ENCODE measurements at places on chromosomes 11 and 22.
A peak's percentile ranks its signal among the peaks of the same experiment; 100 is the strongest.

GRCh38 chr22:50318698-50319411 lies 8.0 kb downstream of the DENND6B start:
- DNase-seq, result no peak

GRCh38 chr11:61627850-61628661 lies 47.2 kb upstream of the SYT7 start:
- DNase-seq, result peak; percentile 50

DNA sequence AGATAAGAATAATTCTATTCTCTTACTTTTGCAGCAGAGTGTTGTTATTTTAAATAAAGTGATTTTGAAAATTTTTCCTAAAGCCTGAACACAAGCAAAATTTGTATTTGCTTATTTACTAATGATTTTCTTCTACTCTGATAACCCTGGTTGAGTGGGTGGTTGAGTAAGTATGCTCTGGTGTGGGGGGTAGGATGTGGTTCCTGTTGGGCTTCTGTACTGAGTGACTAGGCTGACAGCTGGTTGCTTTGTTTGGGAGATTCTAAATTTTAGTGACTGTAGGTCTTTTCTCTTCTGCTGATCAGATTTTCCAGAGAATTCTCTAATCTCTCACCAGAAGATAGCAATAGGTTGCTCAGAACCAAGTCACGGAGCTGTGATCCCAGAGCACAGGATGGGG lies 61.6 kb downstream of the METTL15 start:
- DNase-seq, result no peak

GRCh38 chr11:110858547-110858921 lies 146.3 kb upstream of the ARHGAP20 start:
- no peak for DNase-seq

DNA sequence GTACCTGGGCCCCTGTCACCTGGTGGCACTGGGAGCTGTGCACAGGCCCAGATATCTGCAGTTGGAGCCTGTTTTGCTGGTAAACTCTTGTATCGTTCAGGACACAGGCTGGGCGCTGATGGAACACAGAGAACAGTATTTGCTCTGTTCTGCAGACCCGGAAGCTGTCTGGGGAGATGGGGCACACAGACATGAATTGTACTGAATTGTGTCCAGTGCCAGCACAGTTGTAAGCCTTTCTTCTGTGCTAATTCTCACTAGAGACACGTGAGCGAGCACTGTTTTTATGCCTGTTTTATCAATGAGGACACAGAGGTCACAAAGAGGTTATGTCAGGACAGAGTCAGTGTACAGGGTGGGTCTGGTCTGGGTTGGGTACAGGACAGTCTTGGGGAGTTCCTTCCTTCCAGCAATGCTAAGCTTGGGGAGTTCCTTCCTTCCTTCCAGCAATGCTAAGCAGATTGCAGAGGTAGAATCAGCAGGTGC lies 24.4 kb upstream of the ACR start:
- DNase-seq, result no peak

- DNase-seq, result peak; percentile 11
Observed at GRCh38 chr22:38513063-38513462, 7.0 kb upstream of the DDX17 start.

Measured in NCI-H1694 treated with DMSO at 0.1 percent for 48 hours (cell line).